ENCODE measurements at places on chromosomes 7 and 10.

DNA sequence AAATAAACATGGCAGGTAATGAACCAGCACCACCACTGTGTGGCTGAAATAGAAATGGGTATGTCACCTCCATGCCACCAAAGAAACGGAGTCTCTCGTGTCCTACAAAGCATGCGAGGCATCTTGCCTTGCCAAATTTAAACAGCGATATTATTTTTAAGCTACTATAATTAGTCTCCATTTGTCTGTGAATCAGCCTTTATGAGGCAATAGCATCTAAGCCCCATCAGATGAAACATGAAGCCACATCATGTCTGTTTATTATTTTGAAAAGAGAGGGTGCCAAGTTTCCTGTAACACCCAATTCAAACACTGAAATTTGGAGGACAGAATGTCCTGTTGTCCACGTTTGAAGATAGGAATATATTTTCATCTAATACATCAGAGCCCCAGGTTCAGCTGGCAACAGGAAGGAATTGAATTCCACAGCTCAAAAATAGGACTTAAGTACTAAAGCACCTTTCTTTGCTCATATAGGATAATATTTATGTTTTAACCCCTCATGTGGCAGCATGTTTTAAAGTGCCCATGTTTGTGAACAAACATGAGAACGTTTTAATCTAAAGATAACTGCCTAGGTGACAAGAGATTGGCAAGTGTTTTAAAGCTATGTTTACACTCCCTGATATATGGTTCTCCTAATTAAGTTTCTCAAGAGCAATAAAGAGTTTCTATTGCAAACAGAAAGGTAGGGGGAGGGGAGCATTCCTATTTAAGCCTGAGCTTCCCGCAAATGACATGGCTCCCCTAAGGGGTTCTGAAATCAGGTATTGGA is 86.8 kb downstream of the SORBS1 start:
- no peak for DNase-seq

GRCh38 chr7:91151916-91152315 is 112.3 kb upstream of the FZD1 start:
- no peak for DNase-seq

- DNase-seq: no peak
Observed at GRCh38 chr7:41098402-41098801, 604.5 kb downstream of the INHBA start.

- no peak for DNase-seq
Observed at GRCh38 chr7:76077435-76077834, 29.5 kb downstream of the MDH2 start.

DNA sequence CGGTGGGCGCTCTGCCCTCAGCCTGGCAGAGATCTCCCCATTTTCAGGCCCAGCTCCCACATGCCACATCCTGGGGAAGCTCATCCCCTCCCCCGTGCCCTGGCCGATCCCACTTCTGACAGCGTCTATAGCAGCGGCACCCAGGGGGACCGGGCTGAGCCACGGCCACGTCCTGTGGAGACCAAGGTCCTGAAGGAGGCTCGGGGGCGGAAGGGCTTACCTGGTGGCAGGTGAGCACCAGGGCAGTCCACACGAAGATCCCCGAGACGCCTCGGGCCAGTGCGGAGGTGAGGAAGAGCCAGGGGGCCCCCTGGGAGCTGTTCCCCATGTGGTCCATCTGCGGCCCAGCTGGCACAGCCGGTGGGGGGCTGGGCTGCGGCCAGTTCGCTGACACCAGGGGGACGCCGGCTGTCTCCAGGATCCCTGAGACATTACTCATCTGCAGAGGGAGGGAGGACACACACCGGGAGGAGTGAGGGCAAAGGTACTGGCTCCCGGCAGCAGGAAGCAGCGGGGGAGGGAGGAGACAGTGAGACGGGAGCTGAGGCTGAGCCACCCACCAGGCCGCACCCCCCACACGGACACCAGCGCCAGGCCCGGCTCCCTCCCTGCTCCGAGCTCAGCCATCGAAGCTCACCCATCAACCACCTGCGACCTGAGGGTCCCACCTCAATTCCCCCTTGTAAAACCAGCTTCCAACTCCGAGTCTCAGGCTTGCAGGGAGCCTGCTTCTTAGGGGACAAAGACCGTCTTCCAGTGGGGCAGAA is 776 bp downstream of the TMEM184A start:
- peak; percentile 82 for DNase-seq
